Progenitor cell of endocrine pancreas (in vitro differentiated cells): ENCODE measurements at places on chromosomes 16 and 17. TPM values are rescaled to one million over a fixed set of nuclear protein-coding genes. Genes with fewer than 3 reads are reported as not detected.

DNA sequence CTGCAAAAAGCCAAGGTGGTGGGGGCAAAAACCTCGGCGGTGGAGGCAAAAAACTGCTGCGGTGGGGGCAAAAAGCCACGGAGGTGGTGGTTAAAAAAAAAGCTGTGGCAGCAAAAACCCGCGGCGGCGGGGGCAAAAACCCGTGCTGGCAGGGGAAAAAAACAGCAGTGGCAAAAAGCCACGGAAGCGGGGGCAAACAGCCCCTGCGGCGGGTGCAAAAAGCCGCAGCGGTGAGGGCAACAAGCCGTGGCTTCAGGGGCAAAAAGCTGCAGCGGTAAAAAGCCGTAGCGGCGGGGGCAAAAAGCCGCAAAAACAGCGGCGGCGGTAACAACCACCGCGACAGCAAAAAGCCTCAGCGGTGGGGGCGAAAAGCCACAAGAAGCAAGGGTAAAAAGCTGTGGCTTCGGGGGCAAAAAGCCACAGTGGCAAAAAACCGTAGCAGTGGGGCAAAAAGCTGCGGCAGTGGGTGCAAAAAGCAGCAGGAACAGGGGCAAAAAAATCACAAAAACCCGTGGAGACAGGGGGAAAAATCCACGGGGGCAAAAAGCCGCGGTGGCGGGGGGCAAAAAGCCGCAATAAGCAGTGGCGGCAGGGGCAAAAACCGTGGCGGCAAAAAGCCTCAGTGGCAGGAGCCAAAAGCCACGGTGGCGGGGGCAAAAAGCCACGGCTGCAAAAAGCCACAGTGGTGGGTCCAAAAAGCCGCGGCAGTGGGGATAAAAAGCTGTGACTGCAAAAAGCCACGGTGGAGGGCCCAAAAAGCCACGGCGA is 193.7 kb downstream of the SHCBP1 start:
- no peak for DNase-seq

GRCh38 chr17:673200-673681 is 41.4 kb downstream of the VPS53 start:
- DNase-seq = no peak

GRCh38 chr16:81166417-81167300 is 70.5 kb upstream of the GCSH start:
- DNase-seq = no peak

- no peak for DNase-seq
Observed at GRCh38 chr17:16281351-16281750, 64.3 kb downstream of the PIGL start.

DNA sequence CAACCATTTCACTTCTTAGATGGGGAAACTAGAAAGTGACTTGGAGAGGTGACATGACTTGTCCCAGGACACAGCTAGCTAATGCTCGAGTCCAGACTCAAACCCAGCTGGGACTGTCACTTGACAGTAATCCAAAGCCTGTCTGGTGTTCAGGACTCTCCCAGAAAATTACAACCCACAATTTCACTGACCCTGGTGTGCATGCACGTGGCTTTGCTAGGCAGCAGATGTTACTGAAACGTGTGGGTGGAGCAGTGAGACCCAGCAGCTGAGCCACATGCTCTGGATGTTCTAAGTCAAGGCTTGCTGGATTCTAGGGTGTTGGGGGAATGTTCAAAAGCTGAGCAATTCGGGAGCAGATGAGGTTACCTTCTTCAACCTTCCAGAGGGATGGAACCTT is 364.6 kb downstream of the GRIN2A start:
- DNase-seq = no peak

The NME4 gene
- total RNA-seq = 151 and 154 TPM in 2 replicates

The PYY gene
- 0.84 and 1.1 TPM in 2 replicates for total RNA-seq

The CETP gene
- not detected in 2 replicates for total RNA-seq
